Hematopoietic multipotent progenitor cell treated with erythropoietin and hydrocortisone succinate and interleukin-3 and kit ligand, for 17 days (in vitro differentiated cells): ENCODE measurements at places on chromosomes 5 and 9.

DNA sequence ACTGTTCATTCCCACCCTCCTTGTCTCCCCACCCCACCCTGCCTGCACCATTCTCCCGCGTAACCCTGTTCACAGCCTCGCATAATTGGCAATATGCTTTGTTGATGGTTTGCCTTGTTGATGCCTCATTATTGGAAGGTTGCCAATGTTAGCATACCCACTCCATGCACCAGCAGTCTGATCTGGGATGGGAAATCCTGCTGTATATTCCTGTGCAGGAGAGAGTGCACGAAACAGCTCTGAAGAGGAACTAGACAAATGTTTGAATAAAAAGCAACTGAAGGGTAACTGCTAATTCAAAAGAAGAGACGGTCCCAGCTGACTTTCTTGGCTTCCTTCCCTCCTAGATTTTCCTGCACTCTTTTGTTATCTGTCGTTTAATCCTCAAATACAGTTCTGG is 271.7 kb upstream of the TLE4 start:
- DNase-seq: no peak

DNA sequence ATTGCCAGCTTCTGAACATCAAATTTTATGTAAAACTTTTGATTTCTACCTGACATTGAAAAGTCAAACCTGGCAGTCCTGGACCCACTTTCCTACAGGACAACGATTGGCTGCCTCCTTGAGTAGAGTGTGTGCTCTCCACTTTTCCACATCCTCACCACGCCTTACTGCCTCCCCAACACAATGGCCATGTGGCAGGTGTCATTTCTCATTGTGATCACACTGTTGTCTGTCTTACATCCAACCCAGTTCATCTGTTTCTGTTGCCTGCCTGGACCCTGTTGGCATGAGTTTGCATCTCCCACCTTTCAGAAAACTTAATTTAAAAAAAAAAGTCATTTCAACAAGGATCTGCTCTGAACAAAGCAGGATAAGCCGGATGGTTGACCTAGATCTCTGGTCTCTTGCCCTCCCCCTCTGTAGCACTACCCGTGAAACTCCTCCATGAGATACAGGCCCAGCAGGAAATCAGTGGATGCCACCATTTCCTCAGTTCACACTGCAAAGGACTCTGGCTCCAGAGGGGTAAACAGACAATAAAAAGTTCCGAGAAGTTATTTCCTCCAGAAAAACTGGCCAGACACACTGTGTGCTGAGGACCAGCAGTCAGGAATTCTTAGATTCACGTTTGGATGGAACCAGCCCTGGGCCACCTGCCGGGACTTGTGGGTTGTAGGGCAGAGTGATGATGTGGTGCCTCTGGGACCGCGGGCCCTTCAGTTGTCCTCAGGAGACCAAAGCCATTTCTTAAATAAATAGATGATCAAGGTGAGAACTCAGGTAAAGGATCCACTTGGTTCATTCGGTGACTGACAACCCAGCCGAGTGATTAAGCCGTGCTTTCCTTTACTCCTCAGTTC is 48.6 kb downstream of the AMBP start:
- no peak for DNase-seq

DNA sequence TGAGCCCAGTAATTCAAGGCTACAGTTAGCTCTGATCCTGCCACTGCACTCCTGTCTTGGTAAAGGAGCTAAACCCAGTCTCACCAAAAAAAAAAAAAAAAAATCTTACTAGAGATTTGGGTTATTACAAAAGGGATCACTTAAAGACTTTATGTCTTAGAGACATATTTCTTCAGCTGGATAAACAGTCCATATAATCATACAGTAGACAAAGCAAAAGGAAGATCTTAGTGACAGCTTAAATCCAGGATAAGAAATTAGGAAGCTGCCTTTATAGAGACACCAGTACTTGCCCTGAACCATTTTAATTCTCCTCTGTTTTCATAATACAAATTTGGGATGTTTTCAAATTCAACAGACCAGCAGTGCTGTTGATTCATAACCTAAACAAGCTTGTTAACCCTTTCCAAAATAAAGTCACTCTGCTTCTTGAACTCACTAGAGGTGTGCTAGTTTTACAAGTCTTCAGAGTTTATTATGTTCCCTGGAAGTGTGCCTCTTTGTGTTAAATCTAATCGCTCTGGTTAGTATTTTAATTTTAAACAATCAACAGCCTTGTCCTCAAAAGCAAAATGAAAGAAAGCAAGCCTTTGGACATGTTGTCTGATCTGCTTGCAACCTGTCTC is 255.5 kb downstream of the ARRDC3 start:
- no peak for DNase-seq

DNA sequence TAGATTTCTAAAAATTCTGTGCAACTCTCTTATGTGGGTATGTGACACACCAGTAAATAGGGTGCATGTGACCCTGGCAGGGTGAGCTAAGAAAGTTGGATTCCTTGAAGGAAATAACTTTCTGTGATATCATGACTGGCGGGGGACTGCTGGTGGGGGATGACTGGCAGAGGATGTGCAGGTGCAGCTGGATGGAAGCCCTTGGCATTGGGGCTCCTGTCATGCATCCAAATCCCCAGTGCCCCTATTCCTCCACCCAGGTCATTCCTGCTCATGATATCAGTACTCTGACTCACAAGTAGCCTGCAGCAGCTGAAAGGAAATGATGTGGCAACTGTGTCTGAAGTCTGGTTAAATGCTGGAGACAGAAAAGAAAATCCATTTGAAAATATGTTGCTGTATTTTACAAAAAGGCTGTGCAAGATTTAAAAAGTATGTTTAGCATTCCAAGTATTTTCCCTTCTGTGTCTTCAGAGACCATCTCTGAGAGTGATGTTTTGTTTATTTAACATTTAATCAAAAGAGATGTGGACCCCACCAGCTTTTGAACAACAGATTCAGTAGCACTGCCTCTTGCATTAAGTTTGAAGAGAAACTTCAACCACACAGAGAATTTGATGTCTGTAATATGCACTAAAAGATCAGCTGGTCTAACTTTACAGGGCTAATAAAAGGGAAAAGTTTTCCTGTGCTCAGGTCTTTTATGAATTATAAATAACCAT is 17.9 kb upstream of the ZSWIM6 start:
- no peak for DNase-seq

- DNase-seq: no peak
Measured at GRCh38 chr9:87065981-87066380, 118.7 kb upstream of the GAS1 start.

DNA sequence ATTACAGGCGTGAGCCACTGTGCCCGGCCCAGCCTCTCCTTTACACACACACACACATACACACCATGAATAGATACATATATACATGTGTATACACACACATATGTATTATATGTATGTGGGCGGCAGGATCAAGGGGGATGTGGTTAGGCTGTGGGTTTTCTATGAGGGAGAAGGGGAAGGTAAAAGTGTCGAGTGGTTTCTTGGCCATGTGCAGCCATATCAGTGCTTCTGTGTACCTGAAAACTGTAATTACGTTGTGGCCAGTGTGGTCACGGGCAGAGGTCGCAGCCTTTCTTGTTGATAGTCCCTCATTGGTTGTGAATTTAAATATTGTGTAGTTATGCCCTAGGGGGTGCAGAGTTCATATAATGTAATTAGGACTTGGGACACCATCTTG is 16.5 kb downstream of the CDK20 start:
- DNase-seq: no peak

- DNase-seq: no peak
Measured at GRCh38 chr9:127550751-127551150, 61.3 kb upstream of the STXBP1 start.
